ENCODE measurements at places on chromosomes 5 and 9. TPM values are rescaled to one million over a fixed set of nuclear protein-coding genes. Genes with fewer than 3 reads are reported as not detected.

DNA sequence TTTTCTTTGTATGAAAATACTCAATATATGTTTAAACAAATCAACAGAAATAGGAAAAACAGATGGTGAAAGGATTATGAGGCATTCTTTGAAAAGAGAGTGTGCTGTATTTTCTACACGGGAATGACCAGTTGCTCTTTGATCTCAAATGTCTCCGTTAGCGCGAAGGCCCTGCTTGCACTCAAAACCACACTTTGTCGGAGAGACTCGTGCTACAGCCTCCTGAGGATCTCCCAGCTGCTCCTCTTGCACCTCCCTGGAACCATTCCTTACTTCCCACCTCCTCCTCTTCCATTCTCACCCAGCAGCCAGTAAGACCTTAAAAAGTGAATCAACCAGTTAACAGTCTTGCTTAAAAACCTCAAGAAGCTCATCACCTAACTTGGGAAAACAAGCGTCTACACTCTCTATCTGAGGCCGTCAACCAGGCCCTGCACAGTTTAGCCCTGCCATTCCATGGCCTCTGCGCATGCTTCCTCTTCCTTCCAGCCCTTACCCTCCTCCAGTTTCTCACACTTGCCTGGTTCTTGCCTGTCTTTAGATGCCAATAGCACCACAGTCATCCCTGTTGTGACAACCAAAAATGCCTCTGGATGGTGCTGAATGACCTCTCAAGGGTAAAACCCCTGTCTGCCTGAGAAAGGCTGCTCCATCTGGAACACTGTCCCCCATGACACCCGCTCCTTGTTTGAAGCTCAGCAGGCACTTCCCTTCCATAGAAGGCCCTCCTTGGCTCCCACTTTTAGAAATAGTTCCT lies 594.7 kb upstream of the WWC1 start:
- no peak for DNase-seq

DNA sequence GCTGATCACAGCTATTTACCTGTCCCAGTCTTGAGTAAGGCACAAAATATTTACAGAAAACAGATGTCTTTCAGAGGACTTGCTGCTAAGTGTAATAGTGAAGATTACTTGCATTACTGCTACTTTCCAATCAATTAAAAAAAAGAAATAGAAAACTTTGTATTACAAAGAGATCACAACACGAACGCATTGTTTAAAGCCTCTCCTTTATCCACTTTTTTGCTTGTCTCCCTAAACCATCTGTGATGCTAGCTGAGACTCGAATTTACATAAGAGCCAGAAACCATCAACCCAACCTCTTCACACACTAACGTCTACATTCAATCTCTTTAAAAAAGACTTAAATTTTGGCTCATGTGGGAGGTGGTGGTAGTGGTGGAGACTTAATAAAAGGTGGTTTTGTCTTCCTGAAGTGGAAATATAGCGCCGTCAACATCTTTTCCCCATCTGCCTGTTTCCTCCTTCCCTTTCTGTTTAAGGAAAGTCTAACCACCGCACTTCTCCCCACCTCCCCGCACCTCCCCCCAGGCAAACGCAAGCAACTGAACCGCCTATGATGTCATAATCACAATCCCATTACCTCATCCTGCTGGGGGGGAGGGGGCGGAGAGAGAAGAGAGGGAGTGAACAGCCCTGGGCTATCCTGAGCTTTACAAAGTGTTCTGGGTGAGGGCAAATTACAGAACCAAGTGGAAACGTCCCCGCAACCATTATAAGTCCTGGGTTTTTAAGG lies 948 bp upstream of the FAM53C start:
- no peak for DNase-seq

DNA sequence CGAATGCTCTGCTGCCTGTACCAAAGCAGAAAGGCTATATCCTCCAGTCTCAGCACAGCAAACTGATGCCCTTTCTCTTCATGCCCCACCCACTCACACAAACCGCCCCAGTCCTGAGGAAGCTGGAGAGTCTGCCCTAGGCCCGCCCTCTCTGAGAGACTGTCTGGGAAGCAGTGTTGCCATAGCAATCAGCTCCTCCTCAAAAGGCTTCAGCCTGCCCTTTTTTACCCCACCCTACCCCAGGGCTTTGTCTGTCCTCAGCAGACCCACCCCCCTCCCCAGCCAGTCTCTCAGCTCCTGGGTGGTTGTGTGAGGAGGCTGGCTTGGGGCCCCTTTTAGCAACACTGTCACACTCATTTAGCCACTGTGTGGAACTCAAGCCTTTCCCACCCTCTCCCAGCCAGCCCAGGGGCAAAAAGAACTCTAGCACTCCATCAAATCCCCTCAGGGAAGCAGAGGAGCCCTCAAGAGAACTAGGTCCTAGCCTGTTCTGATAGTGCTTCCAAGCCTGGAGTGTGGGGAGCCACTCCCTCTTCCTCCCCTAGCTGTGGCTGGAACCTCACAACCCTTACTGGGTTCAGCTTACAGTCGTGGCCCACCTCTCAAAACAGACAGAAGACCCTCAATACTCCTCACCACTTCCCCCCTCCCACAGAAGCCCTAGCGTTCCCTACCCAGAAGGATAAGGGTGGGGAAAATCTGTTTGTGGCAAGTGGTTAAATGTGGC lies 1.4 kb downstream of the ATOSB start:
- DNase-seq: peak; percentile 86

GRCh38 chr5:14343376-14343775 lies 200.2 kb downstream of the TRIO start:
- DNase-seq: no peak

GRCh38 chr5:150780187-150780692 lies 1.7 kb downstream of the SMIM3 start:
- DNase-seq: peak; percentile 51

DNA sequence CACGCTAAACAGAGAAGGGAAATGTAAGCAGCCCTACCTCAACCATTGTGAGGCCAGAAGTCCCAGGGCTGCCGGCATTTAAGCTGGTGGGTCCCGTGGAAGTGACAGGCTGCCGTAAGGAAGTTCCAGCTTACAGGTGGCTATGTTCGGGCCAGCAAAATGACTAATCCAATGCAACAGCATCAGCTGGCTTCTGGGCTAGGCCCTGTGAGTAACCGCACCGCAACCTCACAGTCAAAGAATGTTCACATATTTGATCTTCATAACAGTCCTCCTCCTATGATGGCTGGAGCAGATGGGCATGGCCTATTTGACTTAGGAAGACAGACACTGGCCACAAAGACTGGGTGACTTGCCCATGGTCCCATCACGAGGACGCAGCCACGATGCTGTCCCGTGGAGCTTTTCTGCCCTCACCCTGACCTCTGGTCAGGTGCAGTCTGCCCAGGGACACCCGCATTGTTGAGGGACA lies 88.2 kb downstream of the LIFR start:
- DNase-seq: no peak

DNA sequence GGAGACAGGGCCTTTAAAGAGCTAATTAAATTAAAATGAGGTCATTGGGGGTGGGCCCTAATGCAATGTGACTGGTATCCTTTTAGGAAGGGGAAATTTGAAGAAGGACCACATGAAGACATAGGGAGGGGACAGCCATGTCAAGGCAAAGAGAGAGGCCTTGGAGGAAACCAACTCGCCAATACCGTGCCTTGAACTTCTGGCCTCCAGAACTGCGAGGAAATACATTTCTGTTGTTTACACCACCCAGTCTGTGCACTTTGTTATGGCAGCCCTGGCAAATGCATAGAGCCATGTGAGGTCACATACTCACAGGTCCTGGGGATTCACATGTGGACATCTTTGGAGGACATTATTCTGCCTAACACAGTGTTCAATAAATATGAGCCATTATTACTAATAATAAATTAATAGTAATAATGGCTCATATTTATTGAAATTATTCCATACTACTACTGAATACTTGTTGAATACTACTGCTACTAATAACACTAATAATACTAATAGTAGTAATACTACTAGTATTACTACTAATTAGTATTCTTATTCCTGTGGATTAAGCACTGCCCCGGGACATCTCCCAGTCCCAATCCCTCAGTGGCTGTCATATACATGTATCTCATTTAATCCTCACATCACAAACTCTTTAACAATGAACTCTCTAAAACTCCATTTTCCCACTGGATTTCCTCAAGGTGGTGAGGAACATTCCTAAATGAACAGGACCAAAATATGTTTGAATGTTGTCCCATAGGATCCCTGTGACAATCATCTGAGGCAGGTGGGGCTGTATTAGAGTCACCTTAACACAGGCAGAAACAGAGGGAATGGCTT lies 8.4 kb downstream of the TRAF1 start:
- DNase-seq: no peak

DNA sequence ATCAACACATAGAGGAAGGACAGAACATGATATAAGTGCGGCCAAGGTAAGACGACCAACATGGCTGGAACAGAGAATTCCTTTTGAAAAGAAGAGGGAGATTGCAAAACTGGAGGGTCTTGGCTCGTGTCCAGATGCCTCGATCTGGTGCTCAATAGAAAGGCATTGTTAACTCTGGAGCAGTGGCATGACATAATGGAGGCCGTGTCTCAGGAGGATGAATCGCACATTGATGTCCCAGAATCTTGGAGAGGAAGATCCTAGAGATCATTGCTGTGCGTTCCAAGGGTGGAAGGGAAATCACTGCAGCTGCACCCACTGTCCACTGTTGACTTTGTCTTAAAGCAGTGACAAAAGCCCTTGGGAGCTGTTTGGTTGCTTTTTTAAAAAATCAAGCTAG lies 30.9 kb downstream of the GRAMD2B start:
- peak; percentile 55 for DNase-seq

GRCh38 chr9:83466877-83467276 lies 71.3 kb downstream of the FRMD3 start:
- no peak for DNase-seq

The KLHL3 gene
- total RNA-seq: 24.5 TPM

The SLCO4C1 gene
- total RNA-seq: 0.17 TPM

The ECPAS gene
- 120 TPM for total RNA-seq

The POU5F2 gene
- total RNA-seq: 0.30 TPM

The LOX gene
- total RNA-seq: 6.0 TPM

The ACER2 gene
- total RNA-seq: 3.4 TPM

The CDH12 gene
- total RNA-seq: not detected

The TPPP gene
- total RNA-seq: 34.8 TPM

Measured in left ventricle myocardium superior (tissue), 1 donor.